ENCODE measurements at places on chromosomes 3 and 15.

DNA sequence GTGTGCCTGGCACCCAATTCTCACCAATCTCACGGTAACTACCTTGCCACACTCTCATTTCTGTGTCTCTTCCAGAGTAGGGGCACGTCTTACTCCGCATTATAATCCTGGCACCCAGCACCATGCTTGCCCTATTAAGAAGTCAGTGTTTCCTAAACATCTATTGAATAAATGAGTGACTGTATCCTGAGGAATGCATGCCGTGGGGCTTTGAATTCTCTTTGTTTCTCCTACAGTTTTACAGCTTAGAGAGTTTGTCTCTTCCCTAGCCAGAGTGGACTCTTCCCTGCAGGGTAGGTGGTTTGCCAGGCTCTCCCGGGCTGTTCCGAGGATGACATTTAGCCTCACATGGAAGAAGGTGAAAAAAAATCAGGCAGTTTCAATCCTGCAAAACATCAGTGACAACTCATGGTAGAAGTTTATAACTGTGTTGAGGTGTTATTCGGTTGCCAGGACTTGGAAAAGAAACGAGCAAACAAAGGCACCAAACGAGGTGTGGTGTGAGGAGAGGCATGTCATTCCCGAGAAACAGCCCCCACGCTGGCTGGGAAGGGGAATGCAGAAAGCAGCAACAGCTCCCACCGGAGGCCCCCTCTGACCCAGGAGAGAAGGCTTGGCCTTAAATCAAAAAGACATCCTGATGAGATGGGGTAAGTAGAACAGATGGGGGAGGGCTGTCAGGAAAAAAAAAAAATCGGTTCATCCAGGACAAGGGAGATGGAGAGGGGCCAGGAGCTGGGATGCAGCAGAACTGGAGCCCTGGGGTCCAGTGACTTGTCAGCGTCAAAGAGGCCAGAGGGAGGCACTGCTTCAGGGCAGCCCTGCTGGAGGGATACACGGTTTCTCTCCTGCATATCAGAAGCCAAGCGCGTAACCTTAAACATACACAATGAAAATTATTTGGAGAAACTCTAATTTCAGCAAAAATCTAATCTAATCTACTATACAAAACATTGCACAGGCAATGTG is 168.4 kb upstream of the ARRDC4 start:
- DNase-seq = no peak

GRCh38 chr3:133280586-133280985 is 119.3 kb upstream of the BFSP2 start:
- no peak for DNase-seq

DNA sequence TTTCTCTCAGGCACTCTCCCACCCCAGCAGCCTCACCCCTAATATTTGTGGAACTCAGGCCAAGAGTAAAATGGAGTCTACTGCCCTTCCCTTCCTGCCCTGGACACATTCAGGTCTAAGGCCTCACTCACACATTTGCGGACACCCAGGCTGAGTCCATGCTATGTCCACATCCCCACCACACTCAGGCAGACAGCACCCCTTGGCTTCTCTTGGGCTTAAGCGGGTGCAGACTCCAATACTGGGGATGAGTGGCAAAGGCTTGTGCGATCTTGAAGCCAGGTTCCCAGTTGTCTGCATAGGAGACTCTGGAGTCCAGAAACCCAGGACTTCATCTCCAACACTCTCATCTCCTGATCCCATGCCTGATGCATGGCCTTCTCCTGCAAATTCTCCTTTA is 17.5 kb upstream of the CFAP100 start:
- DNase-seq = no peak

DNA sequence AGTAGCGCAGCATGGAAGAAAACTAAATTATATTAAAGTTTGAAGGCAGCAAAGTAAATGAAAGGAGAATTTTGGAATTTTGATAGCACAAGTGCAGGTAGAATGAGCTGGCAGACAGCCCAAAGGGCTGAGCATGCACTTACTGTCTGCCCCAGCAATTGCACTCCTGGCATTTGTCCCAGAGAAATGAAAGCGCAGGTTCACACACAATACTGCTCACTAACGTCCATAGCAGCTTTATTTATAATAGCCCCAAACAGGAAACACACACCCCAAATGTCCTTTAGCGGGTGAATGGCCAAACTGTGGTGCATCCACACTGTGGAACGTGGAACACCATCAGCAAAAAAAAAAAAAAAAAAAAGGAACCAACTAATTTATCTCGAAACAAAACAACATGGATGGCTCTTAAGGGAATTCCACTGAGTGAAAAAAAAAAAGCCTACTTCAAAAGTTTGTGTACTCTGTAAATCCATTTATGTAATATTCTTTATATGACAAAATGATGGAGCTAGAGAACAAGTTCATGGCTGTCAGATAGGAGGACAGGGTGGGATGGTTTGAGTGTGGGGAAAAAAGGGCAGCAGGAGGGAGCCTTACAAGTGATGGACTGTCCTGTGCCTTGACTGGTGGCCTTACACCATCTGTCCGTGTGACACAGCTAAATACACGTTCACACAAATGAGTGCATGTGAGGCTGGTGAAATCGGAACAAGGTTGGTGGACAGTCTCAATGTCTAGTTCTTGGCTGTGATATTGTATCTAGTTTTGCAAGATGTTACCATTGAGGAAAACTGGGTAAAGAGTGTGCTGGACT is 6.0 kb upstream of the TM2D3 start:
- DNase-seq = no peak

GRCh38 chr3:152398495-152398894 is 129.8 kb downstream of the MBNL1 start:
- no peak for DNase-seq
